Tongue (tissue), 3 donors: ENCODE measurements at places on chromosomes 13 and 19. TPM values are rescaled to one million over a fixed set of nuclear protein-coding genes. Genes with fewer than 3 reads are reported as not detected.
A peak's percentile ranks its signal among the peaks of the same experiment; 100 is the strongest.

DUXA gene
- total RNA-seq: not detected

DNA sequence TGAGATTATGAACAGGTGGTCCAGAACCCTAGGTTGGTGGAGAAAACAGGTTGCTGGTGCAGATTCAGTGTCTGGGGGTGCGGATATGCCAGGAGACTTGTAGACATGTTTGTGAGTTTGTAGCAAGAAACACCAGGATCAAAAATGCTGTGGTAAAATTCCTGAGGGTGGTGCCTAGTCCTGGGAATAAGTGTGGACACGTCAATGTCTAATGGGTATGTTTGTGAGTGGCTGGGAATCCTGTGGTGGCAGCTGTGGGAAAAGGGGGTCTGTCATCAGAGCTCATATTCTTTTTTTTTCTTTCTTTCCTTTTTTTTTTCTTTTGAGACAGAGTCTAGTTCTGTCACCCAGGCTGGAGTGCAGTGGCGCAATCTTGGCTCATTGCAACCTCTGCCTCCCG lies 7.2 kb downstream of the ZNF708 start:
- no peak for DNase-seq

DNA sequence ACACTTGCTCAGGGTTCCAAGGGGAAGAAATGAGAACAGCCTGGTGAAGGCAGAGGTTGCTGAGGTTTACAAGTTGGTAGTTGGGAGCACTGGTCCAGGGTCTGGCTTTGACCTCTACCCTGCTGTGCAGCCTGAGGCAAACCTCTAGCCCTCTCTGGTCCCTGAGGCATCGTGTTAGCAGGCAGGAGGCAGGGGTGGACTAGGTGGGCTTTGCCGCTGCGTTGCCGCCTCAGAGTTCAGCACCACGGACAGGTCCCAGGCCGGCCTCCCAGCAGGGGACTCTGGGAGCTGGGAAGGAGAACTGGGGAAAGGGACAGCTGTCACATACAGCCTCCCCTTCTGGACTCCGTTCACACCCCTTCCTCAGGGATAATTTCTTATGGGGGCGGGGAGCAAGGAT lies 3.1 kb downstream of the NCAN start:
- DNase-seq: peak; percentile 85

DNA sequence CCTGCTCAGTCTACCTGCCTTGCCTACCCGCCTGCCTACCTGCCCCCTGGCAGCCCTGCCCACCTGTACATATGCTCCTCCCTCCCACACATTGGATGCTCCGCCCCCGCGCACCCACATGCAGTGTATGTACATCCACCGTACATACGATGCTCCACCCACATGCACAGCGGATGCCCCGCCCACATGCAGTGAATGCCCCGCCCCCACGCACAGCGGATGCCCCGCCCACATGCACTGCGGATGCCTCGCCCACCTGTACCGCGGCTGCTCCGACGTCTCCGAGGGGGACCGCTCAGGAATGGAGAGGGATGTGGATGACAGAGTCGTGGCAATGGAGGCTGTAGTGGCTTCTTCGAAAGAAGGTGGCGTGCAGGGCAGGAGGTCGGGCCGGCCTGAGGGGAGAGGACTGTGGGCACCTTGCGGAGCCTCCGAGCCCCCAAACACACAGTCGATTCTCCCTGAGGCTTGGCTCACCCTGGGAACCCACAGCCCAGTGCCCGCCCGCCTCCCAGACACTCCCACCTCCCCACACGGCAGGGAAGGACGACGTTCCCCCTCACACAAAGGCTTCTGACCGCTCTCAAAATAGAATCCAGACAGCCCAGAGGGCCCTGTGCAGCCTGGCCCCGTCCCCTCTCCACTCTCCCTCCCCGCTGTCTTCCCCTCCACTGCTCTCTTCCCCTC lies 16.5 kb upstream of the CACTIN start:
- DNase-seq: no peak

GRCh38 chr13:39670445-39670844 lies 15.0 kb downstream of the COG6 start:
- no peak for DNase-seq

SLC25A41 gene
- 0.41 TPM for total RNA-seq

- DNase-seq: no peak
These were observed 24.2 kb upstream of the FBL start for GRCh38 chr19:39870171-39870971.

DNA sequence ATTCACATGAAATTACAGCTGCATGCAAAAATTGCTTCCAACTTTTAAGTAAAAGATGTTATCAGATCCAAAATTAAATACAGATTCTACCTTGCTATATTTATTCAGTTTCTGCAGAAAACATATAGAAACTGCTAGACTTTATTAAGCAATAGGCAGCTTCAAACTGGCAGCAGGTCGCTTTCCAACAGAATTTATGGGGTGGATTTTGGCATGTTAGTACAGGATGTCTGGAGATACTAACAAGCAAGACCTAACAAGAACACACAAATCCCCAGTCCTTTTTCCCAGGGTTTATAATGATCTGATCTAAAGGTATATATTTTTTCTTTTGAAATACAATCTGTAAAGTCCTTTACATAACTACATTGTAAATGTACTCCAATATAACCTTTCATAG lies 27.5 kb downstream of the TBC1D4 start:
- peak; percentile 21 for DNase-seq

ZNF420 gene
- total RNA-seq: 28.2 TPM

DNA sequence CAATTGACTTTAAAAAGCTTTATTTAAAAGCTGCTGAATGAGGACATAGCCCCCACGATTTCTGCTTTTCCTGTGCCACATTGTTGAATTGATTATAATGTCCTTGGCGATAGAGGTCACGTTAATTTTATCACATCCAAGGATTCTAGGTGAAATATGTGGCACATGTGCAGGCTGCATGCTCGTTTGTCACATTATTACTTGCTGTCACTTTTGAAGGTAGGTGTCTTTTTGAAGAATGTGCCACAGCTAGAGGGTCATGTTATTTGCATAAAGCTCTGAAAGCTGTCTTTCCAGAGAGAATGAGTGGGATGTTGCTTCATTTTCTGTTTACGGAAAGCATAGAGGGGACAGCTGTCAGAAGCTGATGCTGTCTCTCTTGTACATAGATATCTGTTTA lies 927.6 kb upstream of the ATXN8OS start:
- no peak for DNase-seq

- DNase-seq: peak; percentile 22
These were observed 78.8 kb downstream of the ZNF726 start for GRCh38 chr19:23993440-23993839.

GDF15 gene
- 0.51 TPM for total RNA-seq

- no peak for DNase-seq
These were observed 2.1 kb upstream of the MISP3 start for GRCh38 chr19:14070268-14071050.

CEACAM19 gene
- 2.5 TPM for total RNA-seq

DNA sequence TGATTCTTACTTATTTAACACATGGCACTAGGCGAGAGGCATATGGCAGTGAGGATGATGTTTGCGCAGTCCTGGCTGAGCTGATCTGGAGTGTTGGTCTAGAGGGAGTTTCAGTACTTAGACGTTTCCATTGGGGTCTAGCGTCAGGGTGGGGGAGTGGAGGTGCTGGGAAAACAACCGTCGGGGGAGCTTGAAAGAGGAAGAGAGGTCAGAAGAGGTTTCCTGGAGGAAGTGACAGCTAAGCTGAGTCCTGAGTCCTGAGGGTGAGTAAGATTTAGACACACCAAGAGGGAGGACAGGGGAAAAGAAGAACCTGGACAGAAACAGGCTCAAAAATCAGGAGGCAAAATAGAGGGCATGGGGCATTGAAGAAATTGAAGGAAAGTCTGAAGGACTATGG lies 81.4 kb downstream of the ALOX5AP start:
- DNase-seq: no peak

FUT2 gene
- total RNA-seq: 3.0 TPM

CPB2 gene
- total RNA-seq: not detected

DNA sequence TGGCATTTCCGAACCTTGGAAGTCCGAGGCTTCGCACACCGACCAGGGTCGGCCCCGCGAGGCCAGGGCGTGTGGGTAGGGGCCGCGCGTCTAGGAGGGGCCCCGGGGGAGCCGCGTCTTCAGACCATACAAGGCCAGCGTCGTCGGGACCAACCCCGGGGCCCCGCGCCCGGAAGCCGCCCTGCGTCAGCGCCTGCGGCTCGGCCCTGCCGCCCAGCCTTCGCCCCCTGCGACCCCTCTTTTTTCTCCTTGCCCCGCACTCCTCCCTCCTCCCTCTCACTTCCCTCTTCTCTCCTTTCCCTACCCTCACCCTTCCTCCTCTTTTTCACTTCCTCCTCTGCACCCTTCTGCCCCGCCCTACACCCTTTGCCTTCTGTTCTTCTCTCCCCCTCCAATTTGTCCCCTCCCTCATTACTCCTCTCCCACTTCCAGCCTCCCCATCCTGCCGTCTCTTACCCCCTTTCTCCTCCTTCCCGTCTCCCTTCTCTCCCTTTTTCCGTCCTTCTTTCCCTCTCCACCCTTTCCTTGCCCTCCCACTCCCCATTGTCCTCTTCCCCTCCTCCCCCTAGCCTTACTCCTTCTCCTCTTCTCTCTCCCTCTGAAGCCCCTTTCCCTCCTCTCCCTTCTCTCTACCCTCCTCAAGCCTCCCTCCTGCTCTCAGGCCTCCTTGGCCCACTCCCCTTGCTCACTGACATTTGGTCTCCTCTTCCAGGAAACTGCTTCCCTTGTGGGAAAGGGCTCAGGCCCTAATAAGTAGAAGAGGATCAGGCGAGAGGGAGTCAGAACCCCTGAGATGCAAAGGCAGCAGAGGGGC lies 2.2 kb upstream of the PLEKHG2 start:
- peak; percentile 82 for DNase-seq

ZNF430 gene
- 15.4 TPM for total RNA-seq

- DNase-seq: no peak
These were observed 15.7 kb downstream of the HMGB1 start for GRCh38 chr13:30450066-30450465.

GRCh38 chr13:49319551-49319950 lies 71.8 kb downstream of the CDADC1 start:
- no peak for DNase-seq

MBD3L3 gene
- not detected for total RNA-seq

- DNase-seq: no peak
These were observed 121.7 kb downstream of the POSTN start for GRCh38 chr13:37476874-37477273.
